T1000 (cell line): ENCODE measurements at places on chromosomes 1 and 21.

GRCh38 chr1:69710484-69711189, 142.9 kb downstream of the LRRC7 start:
- no peak for DNase-seq

DNA sequence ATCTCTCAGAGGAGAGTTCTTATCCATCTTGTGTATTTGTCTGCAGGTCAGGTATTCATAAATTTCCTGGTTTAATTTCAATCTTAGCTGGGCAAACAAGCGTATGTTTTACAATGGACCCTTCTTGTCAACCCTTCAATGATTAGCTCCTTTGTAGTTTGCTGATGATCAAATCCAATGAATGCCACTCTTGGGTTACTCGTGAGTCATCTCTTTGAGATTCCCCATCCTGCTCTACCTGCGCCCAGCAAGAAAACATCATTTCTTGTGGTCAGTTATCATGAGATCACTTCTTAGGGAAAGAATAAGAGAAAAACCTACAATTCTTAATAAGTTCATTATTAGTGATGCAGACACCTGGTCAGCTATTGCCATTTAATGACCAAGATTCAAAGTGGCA, 572.3 kb upstream of the PKN2 start:
- DNase-seq = no peak

- no peak for DNase-seq
These were observed 4.7 kb upstream of the ITGB2 start for GRCh38 chr21:44925378-44925755.

GRCh38 chr1:31327381-31327780, 30.5 kb downstream of the ZCCHC17 start:
- DNase-seq = no peak

DNA sequence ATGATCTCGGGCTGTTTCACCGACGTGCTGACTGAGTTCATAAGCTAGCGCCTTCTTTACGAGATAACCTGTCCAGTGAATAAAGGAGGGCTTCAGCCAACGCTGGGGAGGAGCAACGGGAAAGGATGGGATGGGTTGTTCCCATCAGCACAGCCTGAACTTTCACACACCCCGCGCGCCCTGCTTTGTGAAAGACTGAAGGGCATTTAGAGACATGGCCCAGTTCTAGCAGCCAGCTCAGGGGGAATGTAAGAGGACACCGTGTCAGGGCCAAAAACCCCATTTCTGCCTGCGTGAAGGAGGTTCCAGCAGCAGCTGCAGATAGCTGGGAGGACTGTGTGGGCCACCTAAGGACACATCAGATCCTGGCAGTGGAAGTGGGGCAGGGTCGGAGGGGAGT, 255.1 kb upstream of the RAB4A start:
- DNase-seq = no peak

GRCh38 chr1:115052454-115053083, 22.9 kb downstream of the TSHB start:
- no peak for DNase-seq

- no peak for DNase-seq
These were observed 5.5 kb downstream of the KLF18 start for GRCh38 chr1:44135886-44136285.

GRCh38 chr21:42340187-42341050, 10.4 kb downstream of the TFF2 start:
- no peak for DNase-seq

GRCh38 chr1:27992276-27992675, 32.5 kb downstream of the XKR8 start:
- DNase-seq = no peak

- DNase-seq = no peak
These were observed 28.4 kb downstream of the WDR4 start for GRCh38 chr21:42850866-42851391.

DNA sequence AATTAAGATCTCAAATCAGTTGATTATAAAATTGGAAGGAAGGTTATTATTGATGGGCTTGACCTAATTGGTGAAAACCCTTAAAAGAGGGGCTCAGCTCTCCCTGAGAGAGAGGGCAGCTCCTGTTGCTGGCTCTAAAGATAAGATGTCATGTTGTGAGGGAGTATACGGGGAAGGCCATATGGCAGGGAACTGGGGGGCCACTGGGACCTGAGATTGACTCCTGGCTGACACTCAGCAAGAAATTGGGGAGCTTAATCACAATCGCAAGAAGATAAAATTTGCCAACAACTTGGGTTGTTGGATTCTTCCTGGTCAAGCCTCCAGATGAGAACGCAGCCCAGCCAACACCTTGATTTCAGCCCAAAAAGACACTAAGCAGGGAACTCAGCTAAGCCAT, 69.7 kb upstream of the KCNJ6 start:
- DNase-seq = no peak

DNA sequence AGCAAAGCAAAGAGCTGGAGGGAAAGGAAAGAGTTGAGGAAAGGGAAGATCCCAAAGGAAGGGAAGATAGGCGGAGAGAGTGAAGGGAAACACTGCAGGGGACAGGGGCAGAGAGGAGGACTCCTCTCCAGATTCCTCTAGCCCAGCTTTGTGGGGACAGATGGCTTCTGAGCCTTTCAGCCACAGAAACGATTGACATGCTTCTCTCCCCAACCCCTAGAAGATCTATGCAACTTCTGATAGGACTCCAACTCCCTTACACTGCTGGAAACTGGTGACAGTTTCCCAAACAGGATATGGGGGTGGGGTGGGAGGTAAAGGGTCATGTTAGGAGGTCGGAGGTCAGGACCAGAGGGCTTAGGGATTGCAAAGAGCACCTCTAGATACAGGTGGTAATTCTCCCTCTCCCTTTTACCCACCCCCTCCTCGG, 6.5 kb downstream of the MEX3A start:
- DNase-seq = no peak

GRCh38 chr1:201357211-201357610, 20.3 kb downstream of the TNNT2 start:
- no peak for DNase-seq

GRCh38 chr1:66276218-66276617, 257.7 kb upstream of the SGIP1 start:
- no peak for DNase-seq

GRCh38 chr1:59322394-59322793, 25.5 kb downstream of the FGGY start:
- no peak for DNase-seq

DNA sequence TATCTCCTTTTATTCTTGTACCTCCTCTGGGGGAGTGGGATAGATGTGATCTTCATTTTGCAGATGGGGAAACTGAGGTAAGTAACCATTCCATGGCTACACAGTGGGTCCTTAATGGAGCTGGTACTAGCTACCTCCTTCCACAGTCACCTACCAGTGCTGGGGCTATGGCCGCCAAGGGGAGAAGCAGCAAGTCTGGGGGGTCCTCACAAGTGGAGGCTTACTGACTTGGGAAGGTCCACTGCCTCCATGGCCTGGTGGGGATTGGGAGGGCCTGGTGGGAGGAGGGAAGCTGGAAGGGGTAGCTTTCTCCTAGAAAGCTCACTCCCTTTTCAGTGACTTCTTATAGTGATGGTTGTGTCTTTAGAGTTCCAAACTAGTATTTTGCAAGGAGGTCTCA, 5.9 kb upstream of the FOXO6 start:
- DNase-seq = no peak

DNA sequence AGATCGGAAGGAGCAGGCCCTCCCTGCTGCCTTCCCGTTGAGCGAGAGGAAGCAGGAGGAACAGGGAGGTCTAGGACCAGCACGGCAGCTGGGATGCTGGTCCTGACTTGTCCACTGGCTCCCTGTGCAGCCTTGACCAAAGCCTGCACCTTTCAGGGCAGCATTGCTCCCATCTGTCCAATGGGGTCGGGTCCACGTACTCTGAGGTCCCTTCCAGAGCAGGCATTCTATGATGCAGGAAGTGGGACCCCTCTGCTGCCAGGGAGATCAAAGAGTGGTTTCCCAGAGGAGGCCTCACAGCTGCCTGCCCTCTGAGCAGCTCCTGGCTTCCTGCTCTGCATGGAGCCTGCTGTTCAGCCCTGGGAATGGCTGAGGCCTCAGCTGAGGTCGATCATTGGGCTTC, 21.7 kb upstream of the ZNF362 start:
- no peak for DNase-seq

GRCh38 chr1:231781892-231782291, 155.3 kb downstream of the DISC1 start:
- DNase-seq = no peak

GRCh38 chr1:221336126-221336525, 405.8 kb downstream of the DUSP10 start:
- DNase-seq = no peak

DNA sequence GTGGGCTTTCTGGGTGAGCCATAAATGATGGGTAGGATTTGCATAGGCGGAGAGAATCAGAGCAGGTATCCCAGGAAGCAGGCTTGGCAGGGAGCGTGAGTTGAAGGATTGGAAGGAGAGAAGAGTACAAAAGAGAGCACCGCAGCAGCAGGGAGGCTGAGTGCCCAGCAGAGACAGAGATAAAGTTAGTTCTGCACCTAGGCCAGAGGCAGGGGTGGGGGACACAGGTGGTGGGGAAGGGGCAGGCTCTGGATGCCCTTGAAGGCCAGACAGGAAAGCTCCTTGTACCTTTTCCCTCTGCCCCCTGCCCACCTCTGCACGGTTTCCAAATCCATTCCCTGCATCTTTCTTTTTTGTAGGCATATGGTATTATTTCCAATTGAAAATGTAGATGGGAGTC, 33.0 kb upstream of the TRABD2B start:
- no peak for DNase-seq

- no peak for DNase-seq
These were observed 68.9 kb downstream of the LRIG2 start for GRCh38 chr1:113141650-113142473.

DNA sequence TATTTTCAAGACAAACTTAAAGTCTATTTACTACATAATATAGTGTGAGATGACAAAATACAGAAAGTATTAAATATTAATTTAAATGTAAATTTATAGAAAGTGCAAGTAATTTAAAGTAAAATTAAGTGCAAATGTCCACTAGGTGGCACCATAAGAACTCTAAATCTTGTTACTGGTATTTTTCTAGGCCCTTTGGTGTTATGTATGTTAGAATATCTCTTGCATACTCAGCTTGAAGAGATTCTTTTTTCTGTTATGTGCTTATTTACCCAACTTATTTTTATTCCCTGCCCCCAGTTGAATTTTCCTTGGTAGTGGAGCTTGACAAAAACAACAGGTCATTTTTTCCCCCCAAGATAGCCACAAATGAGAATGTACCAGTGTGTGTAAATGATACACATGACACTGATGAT, 71.5 kb downstream of the RPS6KC1 start:
- no peak for DNase-seq

GRCh38 chr1:177246710-177247580, 76.2 kb downstream of the BRINP2 start:
- no peak for DNase-seq

DNA sequence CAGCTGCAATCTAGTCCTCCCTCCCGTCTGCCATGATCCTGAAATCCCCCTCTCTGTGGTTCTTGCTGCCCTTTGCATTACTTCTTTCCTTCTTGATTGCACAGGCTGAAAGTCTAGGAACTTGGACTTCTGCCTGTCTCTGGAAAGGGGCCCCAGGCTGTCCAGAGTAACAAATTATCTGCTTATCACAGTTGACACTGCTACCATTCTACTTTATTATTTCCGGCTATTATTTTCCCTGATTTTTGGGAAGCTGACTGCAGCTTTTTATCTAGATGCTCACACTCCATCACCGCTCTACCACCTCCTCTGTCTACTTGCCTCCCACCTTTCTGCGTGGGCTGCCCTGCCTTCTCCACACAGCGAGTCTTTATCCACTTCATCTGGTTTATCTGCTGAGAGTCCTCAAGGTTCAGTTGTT, 202.1 kb upstream of the PLXNA2 start:
- DNase-seq = no peak

- DNase-seq = no peak
These were observed 33.1 kb upstream of the FOXO6 start for GRCh38 chr1:41328001-41328615.

GRCh38 chr1:213227458-213227857, 176.4 kb downstream of the RPS6KC1 start:
- DNase-seq = no peak

GRCh38 chr1:3064901-3065300, 4.1 kb upstream of the PRDM16 start:
- no peak for DNase-seq

- DNase-seq = no peak
These were observed 2.4 kb downstream of the QSOX1 start for GRCh38 chr1:180157108-180157507.

DNA sequence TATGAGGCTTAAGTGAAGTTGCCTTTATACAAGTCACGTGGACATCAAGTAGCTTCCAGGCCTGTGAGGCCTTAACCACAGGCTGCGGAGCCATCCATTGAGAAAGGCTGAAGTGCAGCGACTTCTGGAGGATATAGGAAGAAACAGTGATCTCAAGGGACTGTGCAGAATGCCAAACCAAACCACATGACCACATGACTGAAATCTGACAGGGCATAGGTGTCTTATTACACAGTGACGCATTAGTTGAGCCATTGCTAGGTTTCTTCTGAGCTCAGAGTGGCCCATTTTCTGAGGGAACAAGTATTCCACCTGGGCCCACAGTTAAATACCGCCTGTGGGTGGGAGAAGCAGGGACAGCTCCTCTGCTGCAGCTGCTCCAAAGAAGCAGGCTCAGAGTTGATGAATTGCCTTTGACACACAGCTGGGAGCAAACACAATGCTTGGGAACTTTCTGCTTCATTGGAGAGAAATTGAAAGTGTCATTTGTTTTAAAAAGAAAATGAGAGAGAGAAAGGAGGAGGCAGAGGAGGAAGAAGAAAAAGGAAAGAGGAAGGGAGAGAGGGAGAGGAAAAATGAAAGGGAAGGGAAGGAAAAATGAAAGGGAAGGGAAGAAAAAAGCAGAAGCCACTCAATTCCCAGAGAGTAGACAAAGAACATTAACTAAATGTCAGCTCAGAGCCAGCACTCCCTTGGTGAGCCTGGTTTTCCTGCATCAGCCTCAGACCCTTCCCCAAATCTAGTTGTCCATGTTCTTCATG, 94.4 kb downstream of the COLGALT2 start:
- DNase-seq = peak; percentile 88

GRCh38 chr1:207181847-207182246, 77.8 kb downstream of the C4BPA start:
- no peak for DNase-seq

- no peak for DNase-seq
These were observed 121.9 kb downstream of the MAB21L3 start for GRCh38 chr1:116232989-116233514.

DNA sequence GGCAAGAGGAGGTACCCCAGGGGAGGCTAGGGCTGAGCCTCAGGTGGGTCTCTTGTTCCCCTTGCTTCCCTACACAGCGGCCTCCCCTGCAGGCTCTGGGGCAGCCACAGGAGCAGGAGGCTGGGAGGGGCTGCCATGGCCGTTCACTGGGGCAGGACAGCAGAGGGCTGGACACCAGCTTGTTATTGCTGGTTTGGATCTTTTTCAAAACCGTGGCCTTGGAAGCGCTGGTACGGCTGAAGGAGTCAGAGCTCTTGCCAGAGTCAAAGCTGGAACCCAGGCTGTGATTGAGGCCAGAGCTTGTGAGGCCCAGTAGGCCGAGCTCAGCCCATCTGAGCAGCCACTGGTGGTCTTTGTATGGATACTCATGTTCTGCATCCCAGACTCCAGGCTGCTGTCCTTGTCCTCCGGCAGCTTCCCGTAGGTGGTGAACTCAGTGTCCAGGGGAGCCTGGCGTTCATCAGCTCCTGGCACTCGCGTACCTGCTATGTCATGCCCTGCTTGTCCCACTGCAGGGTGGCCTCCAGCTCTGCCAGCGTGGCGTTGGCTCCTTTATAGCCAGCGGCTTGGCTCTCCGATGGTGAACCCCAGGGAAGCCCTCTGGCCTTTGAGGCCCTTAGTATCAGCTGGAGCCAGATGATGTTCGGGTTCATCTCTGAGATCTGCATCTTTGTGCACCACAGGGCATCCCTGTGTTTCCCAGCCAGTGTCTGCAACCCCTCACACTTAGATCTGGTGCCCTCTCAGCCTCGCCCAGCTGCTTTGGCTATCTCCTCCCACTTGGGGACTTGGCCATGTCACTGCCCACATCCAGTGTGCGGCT, 40.3 kb upstream of the THEM4 start:
- DNase-seq = no peak
